Ureter (tissue), 1 donor: ENCODE measurements at places on chromosomes 2 and 18. TPM values are rescaled to one million over a fixed set of nuclear protein-coding genes. Genes with fewer than 3 reads are reported as not detected.

Gene UNC80
- 0.18 TPM for total RNA-seq

Gene MYL12B
- total RNA-seq = 372 TPM

DNA sequence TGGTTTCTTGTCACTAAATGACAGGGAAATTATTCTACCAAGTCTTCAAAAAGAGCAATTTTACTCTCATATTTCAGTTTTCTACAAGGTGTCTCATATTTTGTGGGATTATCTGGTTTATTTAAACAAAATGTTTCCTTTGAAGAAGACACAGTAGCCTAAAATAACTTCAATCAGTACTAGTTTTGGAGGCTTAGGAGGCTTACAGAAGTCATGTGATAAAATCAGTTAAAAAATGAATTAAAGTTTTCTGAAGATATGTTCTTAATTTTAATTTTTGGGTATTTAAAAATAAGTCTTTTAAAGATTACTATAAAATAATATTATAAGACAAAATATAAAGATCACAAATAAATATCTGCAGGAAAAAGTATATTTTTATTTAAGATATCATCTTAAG lies 95.9 kb downstream of the XIRP2 start:
- DNase-seq = no peak

- no peak for DNase-seq
Measured at GRCh38 chr18:76791106-76791505, 31.3 kb upstream of the ZNF236 start.

- no peak for DNase-seq
Measured at GRCh38 chr2:188367164-188367563, 75.5 kb downstream of the GULP1 start.
